RPMI7951 (cell line): ENCODE measurements at places on chromosomes 3 and 15.

DNA sequence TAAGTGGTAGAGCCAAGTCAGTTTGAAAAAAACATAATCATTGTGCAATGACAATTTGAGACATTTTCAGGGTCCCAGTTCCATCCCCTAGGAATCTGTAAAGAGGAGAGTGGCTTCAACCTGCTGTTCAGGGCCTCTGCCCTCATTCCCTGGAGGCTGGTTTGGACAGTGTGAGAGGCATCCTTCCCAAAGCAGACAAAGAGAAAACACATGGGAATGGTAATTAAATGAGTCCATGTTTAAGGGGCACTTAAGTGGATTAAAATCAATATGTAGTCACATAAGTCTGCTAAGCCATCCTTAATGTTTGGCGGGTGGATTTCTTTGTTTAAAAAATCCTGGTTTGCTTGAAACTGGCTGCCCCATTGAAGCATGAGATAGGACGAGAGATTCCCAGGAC is 146.3 kb upstream of the CTDSPL start:
- no peak for DNase-seq

DNA sequence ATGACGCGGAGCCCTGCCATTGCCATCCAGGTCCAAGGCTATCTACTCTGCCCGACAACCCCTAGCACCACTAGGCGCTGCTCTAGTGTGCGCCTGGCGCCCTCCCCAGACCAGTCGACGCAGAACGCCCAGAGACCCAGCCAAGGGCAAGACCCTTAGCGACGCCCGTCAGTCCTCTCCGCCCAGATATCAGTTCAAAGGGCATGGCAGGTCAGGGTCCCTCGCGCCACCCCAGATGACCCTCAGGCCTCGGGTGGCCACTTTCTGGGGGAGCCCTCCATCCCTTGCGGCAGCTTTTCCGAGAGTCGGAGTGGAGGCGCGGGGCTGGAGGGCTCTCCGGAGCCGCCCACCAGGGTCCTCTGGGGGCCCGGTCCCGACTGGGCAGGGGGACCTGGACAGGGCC is 371 bp upstream of the CLSTN2 start:
- DNase-seq = no peak

- no peak for DNase-seq
Observed at GRCh38 chr15:100932676-100933348, 13.7 kb downstream of the LRRK1 start.

GRCh38 chr3:14386254-14386653 is 16.2 kb upstream of the SLC6A6 start:
- no peak for DNase-seq

GRCh38 chr15:70374096-70374495 is 276.4 kb upstream of the TLE3 start:
- DNase-seq = no peak

DNA sequence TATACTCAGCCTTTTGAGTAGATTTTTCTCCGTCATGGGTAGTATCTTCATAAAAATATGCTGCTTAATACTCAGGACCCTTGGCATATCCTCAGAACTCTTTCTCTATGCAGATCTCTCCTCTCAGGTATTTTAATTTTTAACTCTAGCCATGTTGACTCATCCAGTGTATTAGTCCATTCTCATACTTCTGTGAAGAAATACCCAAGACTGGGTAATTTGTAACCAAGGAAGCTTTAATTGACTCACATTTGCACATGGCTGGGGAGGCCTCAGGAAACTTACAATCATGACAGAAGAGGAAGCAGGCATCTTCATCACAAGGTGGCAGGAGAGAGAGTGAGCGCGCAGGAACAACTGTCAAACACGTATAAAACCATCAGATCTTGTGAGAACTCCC is 129.3 kb upstream of the CD96 start:
- DNase-seq = no peak

GRCh38 chr15:76996076-76996525 is 1.2 kb downstream of the PSTPIP1 start:
- no peak for DNase-seq

- peak; percentile 33 for DNase-seq
Observed at GRCh38 chr3:105899516-105899915, 30.7 kb upstream of the CBLB start.

- no peak for DNase-seq
Observed at GRCh38 chr3:47573190-47574172, 5.2 kb downstream of the CSPG5 start.

DNA sequence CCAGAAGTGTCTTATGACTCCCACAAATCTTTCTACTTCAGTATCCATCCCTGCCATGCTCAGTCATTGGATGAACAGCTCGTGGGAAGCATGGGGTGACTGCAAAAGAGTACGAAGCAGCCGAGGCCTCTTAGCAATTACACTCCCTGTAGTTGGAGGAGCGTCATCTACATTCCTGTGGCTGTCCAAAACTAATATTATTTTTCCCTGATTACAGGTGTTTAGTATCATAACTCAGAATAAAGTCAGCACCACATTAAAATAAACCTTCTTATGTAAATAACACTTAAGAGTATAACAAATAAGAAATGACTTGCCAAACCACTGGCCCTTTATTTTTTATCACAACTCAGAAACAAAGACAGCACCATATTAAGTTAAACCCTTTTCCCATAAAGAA is 141.5 kb downstream of the PLOD2 start:
- no peak for DNase-seq

DNA sequence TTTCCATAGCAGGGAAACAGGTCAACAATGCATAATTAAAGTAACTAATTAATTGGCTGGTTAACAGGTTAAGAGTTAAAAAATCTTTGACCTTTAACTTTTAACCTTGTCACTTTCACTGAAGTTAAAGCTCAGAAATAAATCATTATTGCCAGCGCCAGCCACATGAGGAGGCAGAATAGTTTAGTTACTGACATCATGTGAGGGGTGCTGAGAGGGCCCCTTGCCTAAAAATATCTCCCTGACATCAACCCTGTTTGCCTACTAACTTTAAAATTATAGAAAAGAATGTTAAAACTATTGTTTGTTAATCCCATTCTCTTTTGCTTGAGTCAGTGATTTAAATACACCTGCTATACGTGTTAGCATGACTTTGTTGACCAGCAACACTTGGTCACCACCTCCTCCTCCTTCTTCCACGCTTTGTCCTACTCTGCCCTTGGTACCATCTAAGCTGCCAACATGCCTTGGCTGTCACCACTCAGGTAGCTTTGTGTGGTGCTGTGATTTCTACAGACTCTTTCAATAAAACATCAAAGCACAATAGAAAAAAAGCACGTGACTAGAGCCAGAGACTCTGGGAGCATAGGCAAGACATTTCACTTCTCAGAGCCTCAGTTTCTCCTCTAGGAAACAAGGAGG is 2.7 kb downstream of the FBXO40 start:
- no peak for DNase-seq

GRCh38 chr15:29601811-29602210 is 220.5 kb downstream of the TJP1 start:
- peak; percentile 34 for DNase-seq

GRCh38 chr3:31041161-31041978 is 146.9 kb upstream of the GADL1 start:
- DNase-seq = peak; percentile 96

- DNase-seq = peak; percentile 87
Observed at GRCh38 chr3:48662753-48663488, at the start of gene CELSR3. CELSR3 (minus strand) TSS chr3:48662886; CDS start chr3:48662634, 252 bp downstream.

DNA sequence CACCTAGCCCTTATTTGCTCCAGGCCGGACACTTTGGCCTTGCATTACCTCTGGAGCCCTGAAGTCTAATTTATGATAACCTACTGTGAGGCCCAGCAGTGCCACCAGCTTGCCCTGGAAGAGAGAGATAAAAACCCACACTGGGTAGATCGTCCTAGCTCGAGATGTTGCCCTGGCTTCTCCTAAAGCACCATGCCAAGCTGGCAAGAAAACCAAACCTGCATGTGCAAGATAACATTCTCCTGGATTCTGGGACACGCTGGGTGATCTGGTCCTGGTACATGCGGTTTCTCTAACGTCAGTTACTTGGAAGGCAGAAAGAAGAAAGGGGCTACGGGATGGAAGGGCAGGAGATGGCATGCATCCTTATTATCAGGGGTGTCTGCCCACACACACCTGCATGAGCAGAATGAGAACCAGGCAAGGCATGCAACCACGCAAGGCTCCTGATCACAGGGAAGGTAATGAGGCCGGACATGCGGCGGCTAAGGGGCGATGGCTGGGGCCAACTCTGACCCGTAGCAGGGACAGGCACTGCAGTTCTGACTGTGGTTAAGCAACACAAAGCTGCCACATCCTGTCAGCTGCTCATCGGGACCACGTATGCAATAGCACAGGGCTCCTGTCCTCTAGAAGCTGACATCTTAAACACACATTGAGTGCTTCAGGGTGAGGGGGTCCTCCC is 73.0 kb downstream of the OXNAD1 start:
- DNase-seq = peak; percentile 57

GRCh38 chr3:75396316-75396802 is 267.8 kb upstream of the FRG2C start:
- DNase-seq = peak; percentile 5

DNA sequence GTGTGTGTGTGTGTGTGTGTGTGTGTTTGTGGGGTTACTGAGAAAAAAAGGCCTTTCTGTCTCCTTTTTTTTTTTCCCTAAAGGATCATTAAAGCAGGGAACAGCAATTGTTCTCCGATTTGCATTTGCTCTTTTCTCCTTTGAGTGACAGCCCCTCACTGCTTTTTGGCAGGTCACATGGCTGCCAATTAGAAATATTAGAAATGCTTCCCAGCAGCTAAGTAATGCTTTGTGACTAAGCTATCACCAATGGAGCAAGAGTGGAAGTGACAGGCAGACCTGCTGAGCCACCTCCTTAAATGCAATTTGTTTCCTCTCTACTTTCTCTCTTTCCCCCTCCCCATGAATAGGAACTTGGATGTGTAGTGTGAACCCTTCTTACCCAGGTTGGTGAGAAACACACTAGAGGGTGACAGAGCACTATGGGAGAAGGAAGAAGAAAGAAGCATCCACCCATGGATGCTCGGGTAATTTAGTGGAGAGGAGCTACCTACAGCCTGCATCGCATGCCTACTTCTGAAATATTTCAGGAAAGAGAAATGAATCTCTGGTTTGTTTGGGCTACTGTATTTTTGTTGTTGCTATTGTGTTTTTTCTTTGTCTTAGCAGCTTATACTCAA is 165.2 kb upstream of the PDZRN3 start:
- no peak for DNase-seq

DNA sequence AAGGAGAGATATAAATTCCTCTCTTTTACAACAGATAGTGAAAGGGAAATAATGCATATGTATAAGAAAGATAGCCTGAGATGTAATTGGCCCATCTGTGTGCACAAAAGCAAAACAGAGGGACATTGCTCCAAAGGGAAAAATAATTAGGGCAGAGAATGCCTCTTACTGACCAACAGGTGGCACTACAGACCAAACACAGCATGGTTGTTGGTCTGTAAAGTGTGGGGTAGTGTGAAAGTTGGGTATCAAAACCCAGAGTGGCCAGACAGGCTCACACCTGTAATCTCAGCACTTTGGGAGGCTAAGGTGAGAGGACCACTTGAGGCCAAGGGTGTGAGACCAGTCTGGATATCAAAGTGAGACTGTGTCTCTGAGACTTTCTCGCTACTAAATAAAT is 4.5 kb upstream of the TLNRD1 start:
- DNase-seq = peak; percentile 35

- DNase-seq = no peak
Observed at GRCh38 chr3:172309741-172310427, 138.4 kb downstream of the GHSR start.

DNA sequence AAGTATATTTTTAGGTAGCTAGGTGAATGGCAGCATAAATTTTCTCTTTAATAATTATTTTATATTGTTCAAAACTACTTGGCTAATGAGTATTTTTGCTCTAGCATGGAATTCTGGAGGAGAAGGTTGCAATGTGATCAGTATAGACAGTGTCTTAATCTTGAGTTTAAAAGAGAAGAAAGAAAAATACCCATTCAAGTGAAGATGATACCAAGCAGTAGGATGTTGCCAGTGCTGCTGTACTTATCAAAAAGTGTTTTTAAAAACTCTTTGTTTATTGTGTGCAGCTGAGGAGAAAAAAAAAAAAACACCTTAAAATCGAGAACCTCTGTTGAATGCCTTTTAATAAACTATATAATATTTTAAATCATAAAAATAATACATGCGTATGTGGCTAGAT is 47.9 kb downstream of the STT3B start:
- DNase-seq = no peak

- DNase-seq = peak; percentile 58
Observed at GRCh38 chr15:70722266-70723121, 40.9 kb downstream of the UACA start.

DNA sequence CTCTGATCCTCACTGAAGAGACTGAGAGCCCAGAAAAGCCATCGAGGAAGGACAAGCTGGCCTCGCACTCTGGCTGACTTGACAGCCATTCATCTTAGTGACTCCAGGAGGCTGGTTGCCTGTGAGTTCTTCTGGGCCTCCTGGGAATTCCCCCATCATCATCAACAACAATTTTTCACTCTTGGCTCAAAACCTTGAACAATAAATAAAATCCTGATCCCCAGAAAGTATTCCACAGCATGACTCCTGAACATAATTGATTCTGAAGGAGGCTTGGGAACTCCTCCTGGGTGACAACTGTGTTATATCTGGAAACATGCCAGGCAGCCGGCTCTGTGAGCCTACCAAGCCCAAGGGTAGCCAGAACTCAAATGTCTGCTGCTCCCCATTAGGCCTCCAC is 188.6 kb downstream of the SHQ1 start:
- DNase-seq = peak; percentile 59

- DNase-seq = no peak
Observed at GRCh38 chr3:54935869-54936268, 8.0 kb upstream of the LRTM1 start.

GRCh38 chr3:12970684-12971083 is 102.5 kb downstream of the IQSEC1 start:
- DNase-seq = no peak

- no peak for DNase-seq
Observed at GRCh38 chr3:49123687-49124086, 3.1 kb upstream of the USP19 start.

DNA sequence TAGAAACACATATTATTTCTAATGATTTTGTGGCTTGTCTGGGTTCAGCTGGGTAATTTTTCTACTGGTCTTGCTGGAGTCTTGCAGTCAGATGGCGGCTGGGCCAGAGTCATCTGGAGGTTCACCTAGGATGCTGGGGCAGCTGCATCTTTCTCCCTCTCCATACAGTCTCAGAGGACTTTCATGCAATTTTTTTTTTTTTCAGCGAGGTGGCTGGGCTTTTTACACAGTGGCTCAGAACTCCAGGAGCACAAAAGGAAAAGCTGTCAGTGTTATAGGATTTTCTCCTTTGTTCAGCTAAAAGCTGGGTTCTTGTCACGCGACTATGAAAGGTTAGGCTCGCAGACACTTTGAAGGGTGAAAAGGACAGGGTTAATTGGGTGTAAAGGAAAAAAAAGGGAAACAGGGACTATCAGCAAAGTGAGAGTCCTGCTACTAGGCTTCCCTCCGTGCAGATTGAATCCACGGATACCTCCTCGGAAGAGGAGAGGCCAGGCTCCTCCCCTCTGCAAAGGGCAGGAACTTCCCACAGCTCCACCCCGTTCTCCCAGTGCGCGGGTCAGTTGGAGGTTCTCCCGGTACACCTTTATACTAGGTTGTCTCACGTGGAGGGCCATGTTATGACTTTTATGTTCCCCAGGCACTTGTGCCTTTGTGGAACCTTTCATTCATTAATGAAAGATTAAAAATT is 44.3 kb downstream of the ADGRG7 start:
- no peak for DNase-seq
